ENCODE measurements at places on chromosomes 3 and 15.

DNA sequence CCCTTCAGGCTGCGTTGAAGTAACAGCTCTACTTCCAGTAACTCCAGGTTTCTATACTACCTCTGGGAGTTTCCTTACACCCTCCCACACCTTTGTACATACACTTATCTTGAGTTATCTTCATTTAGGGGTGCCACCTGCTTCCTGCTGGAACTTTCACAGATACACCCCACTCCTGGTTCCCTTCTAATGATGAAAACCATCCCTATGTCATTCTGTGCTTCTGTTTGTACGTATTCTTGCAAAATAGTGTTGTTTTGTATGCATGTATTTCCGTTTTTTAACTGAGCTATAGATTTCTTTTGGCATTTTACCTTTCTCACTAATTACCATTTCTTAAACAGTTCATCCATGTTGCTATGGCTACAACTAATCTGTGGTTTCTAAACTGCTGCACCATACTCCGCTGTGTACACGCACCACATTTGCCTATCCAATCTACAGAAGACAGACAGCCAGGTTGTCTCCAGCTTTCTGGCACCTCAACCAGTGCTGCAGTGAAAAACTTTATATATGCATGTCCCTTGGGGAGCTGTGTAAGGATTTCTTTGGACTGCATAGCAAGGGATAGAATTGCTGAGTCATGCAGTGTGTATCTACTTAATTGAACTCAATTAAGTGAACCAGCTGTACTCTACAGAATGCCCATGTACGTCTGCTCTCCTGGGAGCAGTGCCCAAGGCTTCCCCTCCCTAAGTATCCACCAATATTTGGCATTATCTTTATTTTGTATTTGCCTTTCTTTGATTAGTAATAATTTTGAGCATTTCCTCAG lies 61.4 kb upstream of the ST8SIA2 start:
- DNase-seq = no peak

- DNase-seq = no peak
These were observed 48.8 kb downstream of the NSMCE3 start for GRCh38 chr15:29220852-29221251.

DNA sequence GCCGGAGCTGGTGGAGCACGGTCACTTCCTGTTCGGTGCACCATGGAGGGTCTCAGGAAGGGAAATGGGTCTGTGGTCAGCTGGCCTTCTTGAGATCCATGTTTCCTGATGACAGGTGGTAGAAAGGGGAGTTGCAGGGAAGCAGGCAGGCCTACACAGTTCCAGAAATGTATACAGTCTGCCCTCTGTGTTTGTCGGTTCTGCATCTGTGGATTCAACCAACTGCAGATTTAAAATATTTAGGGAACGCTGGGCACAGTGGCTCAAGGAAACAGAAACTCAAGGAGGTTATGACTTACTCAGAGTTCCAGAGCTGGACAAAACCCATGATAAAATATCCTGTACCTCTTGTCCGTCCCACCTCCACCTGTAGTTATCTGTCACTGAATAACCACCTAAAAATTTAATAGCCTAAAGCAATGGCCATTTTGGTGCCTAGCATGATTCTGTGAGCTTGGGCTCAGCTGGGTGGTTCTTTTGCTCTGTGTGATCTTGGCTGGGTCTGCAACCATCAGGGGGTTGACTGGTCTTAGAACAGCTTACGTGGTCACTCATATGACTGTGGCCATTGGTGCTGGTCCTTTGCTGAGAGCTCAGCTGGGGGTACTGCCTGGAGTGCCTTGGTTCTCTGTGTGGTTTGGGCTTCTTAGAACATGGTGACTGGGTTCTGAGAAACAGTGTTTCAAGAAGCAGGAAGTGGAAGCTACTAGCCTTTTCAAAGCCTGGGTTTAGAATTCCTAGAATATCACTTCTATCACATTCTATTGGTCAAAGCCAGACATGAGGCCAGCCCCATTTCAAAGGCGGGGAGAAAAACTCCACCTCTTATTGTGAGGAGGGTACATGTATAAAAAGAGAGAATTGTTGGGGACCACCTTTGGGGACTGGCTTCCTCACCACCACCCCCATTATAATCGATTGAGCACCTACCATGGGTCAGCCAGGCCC lies 239.7 kb upstream of the BHLHE40 start:
- DNase-seq = no peak

DNA sequence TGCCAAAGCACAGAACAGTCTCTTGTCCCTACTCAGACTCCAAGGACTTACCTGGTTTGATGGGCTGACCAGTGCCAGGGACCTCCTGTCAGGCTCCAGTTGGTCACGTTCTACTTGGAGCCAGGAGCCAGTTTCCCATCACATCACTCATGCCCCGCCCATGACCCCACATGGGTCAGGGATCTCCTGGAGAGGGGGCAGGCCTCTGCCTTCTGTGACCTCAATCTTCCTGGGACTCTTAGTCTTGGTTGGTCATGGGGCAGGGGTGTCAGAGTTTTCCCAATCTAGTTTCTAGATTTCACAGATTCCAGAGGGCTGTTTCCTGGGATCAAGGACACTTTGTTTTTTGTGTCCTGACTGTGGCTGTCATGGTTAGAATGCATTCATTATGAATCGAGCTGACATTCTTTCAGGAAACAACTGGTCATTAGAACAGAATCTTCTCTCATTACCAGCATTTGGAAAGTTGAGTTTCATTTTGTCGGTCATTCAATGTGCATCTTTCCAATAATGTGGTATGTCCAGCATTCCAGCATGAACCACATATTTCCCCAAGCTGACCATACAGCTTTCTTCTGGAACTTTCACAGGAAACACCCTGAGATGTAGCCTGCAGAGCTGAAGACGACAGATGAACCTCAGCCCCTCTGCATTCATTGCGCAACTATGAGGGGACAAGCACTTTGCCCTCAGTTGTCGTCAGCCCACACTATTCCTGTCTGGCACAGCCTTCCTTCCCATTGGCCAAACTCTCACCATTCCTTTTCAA lies 19.8 kb downstream of the CYP19A1 start:
- DNase-seq = peak; percentile 52

DNA sequence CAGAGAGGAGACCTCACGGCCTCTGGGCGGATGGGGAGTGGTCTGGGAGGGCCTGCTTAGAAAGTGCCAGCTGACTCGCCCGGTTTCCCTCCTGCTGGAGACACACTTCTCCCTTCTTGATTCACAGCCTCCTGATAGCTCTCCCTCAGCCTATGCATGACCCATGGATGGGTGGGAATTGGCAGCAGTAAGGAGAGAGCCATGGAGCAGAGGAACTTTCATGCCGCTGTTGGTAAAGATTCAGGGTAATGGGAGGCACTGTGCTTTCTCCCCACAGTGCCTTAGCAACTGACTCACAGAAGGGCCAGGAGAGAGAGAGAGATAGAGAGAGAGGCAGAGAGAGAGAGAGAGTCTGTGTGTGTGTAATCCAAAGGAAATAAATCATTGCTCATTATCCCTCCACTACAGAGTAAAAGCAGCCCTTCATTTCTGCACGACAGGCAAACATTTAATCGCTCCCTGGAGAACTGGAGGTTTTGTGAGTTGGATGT lies 82.8 kb downstream of the SEMA5B start:
- peak; percentile 49 for DNase-seq

- DNase-seq = peak; percentile 52
These were observed 59.6 kb downstream of the COL6A6 start for GRCh38 chr3:130576375-130577266.

- no peak for DNase-seq
These were observed 5.1 kb downstream of the IL20RB start for GRCh38 chr3:136962927-136963326.

- DNase-seq = peak; percentile 91
These were observed 4.0 kb downstream of the CCDC33 start for GRCh38 chr15:74240002-74240568.

GRCh38 chr3:14129296-14129695 lies 4.4 kb downstream of the TMEM43 start:
- DNase-seq = no peak

- no peak for DNase-seq
These were observed 44.8 kb downstream of the PDE8A start for GRCh38 chr15:85026304-85027032.

GRCh38 chr3:124802702-124803101 lies 72.5 kb downstream of the UMPS start:
- DNase-seq = no peak

- DNase-seq = peak; percentile 73
These were observed 32.0 kb downstream of the FOXL2 start for GRCh38 chr3:138914870-138915502.

DNA sequence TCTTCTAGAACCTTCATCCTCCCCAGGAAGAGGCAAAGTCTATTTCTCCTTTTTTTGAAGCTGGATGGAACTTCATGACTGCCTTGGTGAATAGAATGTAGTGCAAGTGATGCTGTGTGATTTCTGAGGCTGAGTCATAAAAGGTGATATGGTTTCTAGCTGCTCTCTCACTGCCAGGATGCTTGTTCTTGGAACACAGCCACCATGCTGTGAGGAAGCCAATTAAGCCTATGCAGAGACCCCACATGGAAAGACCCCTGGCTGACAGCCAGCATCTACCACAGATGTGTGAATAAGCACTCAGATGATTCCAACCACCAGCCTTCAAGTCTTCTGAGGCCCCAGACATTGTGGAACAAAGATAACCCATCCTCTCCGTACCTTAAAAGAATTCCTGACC lies 57.0 kb downstream of the ISL2 start:
- DNase-seq = peak; percentile 17

GRCh38 chr15:45871121-45871855 lies 236.5 kb downstream of the SQOR start:
- peak; percentile 5 for DNase-seq

DNA sequence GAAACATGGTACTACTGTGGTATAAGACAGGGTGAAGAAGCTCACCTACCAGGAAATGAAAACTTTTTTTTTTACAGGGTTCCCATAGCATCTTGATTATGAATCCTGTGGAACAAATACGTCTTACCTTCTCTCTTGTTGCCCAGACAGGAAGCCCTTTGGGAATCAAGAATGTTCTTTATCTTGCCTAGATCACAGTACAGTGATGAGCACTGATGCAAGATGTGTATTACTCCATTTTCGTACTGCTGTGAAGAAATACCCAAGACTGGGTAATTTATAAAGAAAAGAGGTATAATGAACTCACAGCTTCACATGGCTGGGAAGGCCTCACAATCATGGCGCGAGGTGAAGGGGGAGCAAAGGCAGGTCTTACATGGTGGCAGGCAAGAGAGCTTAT lies 281.3 kb downstream of the UBE2E2 start:
- peak; percentile 19 for DNase-seq

GRCh38 chr15:95733931-95734330 lies 596.6 kb upstream of the NR2F2 start:
- DNase-seq = no peak

DNA sequence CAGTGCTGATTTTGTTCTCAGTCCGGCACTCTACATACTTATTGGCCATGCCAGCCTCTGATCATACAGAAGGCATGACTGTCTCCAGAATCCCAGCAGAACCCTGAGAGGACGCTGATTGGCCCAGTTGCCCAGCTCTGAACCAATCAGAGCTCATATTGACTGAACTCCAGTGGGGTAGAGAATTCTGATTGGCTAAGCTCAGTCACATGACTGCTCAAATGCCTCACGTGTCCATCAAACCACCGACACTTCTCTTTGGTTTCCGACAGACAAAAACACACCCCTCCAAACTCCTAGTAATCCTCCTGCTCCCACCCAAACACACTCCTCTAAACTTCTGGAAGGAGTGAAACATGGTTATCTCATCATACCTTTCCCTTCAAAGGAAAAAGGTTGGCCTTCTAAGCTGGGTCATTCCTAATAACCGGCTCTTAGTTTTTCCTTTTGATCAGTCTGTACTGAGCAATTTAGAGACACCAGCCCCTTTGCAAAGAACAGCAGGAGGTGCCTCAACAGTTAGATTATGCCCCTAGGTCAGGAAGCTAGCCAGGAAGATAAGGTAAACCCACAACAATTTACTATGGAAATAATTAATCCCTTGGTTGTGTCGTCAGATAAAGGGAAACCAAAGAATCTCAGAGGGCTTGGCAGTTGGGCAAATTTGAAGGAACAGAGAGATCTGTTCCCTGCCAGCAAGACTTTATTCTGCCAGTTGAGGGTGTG lies 187.8 kb downstream of the TLE3 start:
- DNase-seq = no peak

GRCh38 chr3:131669600-131669999 lies 166.8 kb upstream of the MRPL3 start:
- DNase-seq = no peak

DNA sequence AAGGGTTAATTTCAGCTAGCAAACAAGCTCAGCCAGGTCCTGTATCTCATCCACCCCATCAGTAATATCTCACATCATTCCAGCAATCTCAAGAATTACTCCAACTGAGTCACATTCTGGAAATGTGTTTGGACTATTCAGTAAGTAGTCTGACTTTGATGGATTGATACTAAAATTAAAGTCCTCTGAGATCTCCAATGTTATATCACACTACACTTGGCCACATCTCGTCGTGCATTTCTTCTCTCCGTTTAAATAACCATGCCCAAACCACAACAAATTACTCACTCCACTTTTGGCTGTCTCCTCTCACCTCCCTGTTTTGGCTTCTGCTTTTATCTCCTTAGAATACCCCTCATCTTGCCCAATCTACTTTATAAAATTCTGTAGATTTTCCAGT lies 292.2 kb downstream of the PYDC2 start:
- DNase-seq = no peak

- DNase-seq = no peak
These were observed 14.5 kb upstream of the SLC41A3 start for GRCh38 chr3:126098391-126098858.

- peak; percentile 29 for DNase-seq
These were observed 307.8 kb upstream of the TPRG1 start for GRCh38 chr3:188863999-188864406.

DNA sequence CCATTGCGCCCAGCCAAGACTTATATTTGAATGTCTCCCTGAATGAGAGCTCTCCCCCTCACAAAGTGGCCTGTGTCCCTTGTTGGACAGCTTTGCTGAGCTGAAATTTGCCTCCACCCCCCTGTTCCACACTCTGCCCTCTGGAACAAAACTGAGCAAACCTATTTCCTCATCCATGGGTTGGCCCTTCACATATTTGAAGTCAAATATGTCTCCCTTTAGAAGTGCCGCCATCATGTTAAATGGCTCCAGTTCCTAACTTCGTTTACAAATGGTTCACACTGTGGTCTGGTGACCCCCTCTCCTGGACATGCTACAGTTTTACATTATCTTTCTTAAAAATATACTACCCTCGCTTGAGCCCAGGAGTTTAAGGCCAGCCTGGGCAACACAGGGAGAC lies 4.6 kb downstream of the PLIN1 start:
- DNase-seq = no peak

GRCh38 chr15:69098771-69099170 lies 61.7 kb upstream of the GLCE start:
- no peak for DNase-seq

DNA sequence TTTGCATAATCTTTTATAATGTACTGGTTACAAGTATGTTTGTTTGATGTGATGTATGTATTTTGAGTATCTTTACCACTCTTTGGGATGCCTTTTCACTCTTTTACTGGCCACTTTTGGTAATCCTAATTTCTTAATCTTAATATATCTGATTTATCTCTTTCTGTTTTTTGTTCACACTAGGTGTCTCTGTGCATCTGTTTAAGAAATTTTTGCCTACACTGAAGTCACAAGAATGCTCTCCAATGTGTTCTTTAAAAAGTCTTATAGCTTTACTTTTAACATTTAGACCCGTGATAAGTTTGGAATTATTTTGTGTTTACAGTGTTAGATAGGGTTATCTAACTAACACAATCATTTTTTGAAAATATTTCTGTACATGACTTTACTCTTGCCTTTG lies 659.1 kb downstream of the SI start:
- no peak for DNase-seq
